Omental fat pad (tissue), 4 donors: ENCODE measurements at places on chromosomes 1 and 21. TPM values are rescaled to one million over a fixed set of nuclear protein-coding genes. Genes with fewer than 3 reads are reported as not detected.

Gene C1orf115
- 63.0 TPM for total RNA-seq

Gene NTNG1
- 28.5 TPM for total RNA-seq

Gene UQCRHL
- total RNA-seq, result 1.9 TPM

Gene KCNK2
- 4.7 TPM for total RNA-seq

Gene AADACL4
- not detected for total RNA-seq

Gene CIART
- 3.1 TPM for total RNA-seq

Gene ANP32E
- total RNA-seq, result 20.2 TPM

Gene PADI3
- not detected for total RNA-seq

Gene HRNR
- total RNA-seq, result not detected

Gene DIO1
- total RNA-seq, result not detected

Gene TXLNA
- 80.8 TPM for total RNA-seq

Gene C8A
- total RNA-seq, result not detected

Gene CR1L
- not detected for total RNA-seq

Gene FYB2
- not detected for total RNA-seq

Gene TIE1
- 156 TPM for total RNA-seq

Gene SPATA46
- not detected for total RNA-seq

Gene ARHGEF16
- total RNA-seq, result 1.9 TPM

Gene SH2D1B
- 0.31 TPM for total RNA-seq

Gene PDC
- not detected for total RNA-seq

Gene GBP7
- not detected for total RNA-seq

Gene GPATCH3
- 5.4 TPM for total RNA-seq

Gene DEGS1
- 178 TPM for total RNA-seq

Gene ZNF669
- total RNA-seq, result 7.2 TPM

Gene C1orf226
- 10.2 TPM for total RNA-seq

Gene SLAMF6
- 4.9 TPM for total RNA-seq

Gene MYBPH
- not detected for total RNA-seq

Gene ZC3H11A
- 107 TPM for total RNA-seq

Gene KISS1
- not detected for total RNA-seq

Gene C8B
- not detected for total RNA-seq

Gene ADAMTS4
- 193 TPM for total RNA-seq

Gene IGSF21
- 7.8 TPM for total RNA-seq

Gene ITLN2
- 6.4 TPM for total RNA-seq

Gene RNF223
- total RNA-seq, result not detected

Gene AKR7A3
- total RNA-seq, result 0.44 TPM

Gene LCE1A
- not detected for total RNA-seq

Gene RNU1-4
- under 0.01 TPM for total RNA-seq

Gene WDR47
- total RNA-seq, result 12.0 TPM

Gene SPOCD1
- 23.2 TPM for total RNA-seq

Gene LMX1A
- total RNA-seq, result not detected

Gene BMP8A
- not detected for total RNA-seq
